Progenitor cell of endocrine pancreas (in vitro differentiated cells): ENCODE measurements at places on chromosomes 13 and 19. TPM values are rescaled to one million over a fixed set of nuclear protein-coding genes. Genes with fewer than 3 reads are reported as not detected.

TMEM59L gene
- 5.0 and 6.4 TPM in 2 replicates for total RNA-seq

ELL gene
- total RNA-seq: 13.8 and 15.5 TPM in 2 replicates

IGFL1 gene
- not detected in 2 replicates for total RNA-seq

FAM124A gene
- total RNA-seq: 1.5 and 1.6 TPM in 2 replicates

- no peak for DNase-seq
Measured at GRCh38 chr19:40907968-40908735, 26.1 kb upstream of the CYP2A7 start.

- DNase-seq: no peak
Measured at GRCh38 chr13:65417953-65418352, 1812.2 kb downstream of the PCDH9 start.

GRCh38 chr13:58926858-58927257 is 1236.9 kb downstream of the DIAPH3 start:
- DNase-seq: no peak

GRCh38 chr13:42083138-42083770 is 34.8 kb downstream of the DGKH start:
- no peak for DNase-seq
